ENCODE measurements at places on chromosomes 12 and 14.

GRCh38 chr12:67419810-67420209 lies 150.7 kb downstream of the CAND1 start:
- peaks cover 47% of the 10 kb centered on the region for H3K4me1 ChIP-seq
- no peaks in the 10 kb centered on the region for H3K36me3 ChIP-seq
- H3K27ac ChIP-seq, result peak overlapping the region; percentile 8
- no peaks in the 10 kb centered on the region for H3K27me3 ChIP-seq

DNA sequence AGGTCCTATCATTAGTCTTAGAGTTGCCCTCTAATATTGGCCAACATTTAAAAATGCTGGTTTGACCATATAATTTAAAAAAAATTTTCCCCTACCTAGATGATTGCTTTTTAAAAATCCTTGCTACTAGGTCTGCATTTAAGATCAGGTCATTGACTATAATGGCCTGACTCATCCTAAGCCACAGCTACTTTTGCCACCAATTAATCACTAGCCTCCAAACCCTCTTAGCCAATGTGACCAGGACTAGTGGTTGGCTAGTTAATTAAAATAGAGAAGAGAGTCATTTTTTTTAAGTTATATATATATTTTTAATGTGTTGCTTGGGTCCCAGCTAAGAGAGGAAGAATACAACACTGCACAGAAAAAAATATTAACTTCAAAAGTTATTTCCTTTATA lies 57.5 kb downstream of the SOS2 start:
- H3K4me3 ChIP-seq, result no peak overlapping the region
- peaks cover 16% of the 10 kb centered on the region for H3K36me3 ChIP-seq
- no peak for DNase-seq
- no peaks in the 10 kb centered on the region for H3K27me3 ChIP-seq

DNA sequence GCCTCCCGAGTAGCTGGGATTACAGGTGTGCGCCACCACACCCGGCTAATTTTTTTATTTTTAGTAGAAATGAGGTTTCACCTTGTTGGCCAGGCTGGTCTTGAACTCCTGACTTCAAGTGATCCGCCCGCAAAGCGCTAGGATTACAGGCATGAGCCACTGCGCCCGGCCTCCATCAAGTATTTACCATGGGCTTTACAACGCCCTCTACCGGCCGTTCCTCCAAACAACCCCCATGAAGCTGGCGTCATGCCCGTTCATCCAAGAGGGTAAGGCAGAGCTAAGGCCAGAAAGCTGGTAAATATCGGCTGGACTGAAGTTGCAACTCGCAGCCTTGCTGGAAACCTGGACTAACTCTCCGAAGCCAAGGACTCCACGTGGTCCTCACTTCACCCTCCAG lies 41.6 kb downstream of the RNF34 start:
- peaks cover 31% of the 10 kb centered on the region for H3K36me3 ChIP-seq
- no peak overlapping the region for H3K4me3 ChIP-seq
- no peaks in the 10 kb centered on the region for H3K4me1 ChIP-seq
- H3K27ac ChIP-seq, result no peak overlapping the region
- H3K27me3 ChIP-seq, result no peaks in the 10 kb centered on the region

GRCh38 chr14:91575469-91576208 lies 65.5 kb upstream of the PPP4R3A start:
- DNase-seq, result no peak
- no peak overlapping the region for H3K4me3 ChIP-seq
- H3K27ac ChIP-seq, result no peak overlapping the region
- no peaks in the 10 kb centered on the region for H3K36me3 ChIP-seq
- H3K27me3 ChIP-seq, result peaks cover 66% of the 10 kb centered on the region

GRCh38 chr12:110791589-110791988 lies 48.9 kb upstream of the PPP1CC start:
- H3K4me1 ChIP-seq, result no peaks in the 10 kb centered on the region
- H3K27me3 ChIP-seq, result peaks cover 3% of the 10 kb centered on the region
- H3K36me3 ChIP-seq, result no peaks in the 10 kb centered on the region
- no peak overlapping the region for H3K4me3 ChIP-seq
- H3K27ac ChIP-seq, result no peak overlapping the region
- no peak for DNase-seq

- H3K4me1 ChIP-seq, result peaks cover 60% of the 10 kb centered on the region
- H3K27me3 ChIP-seq, result no peaks in the 10 kb centered on the region
- no peak for DNase-seq
- H3K27ac ChIP-seq, result peak overlapping the region; percentile 94
- H3K36me3 ChIP-seq, result peaks cover 7% of the 10 kb centered on the region
- peak overlapping the region; percentile 42 for H3K4me3 ChIP-seq
Measured at GRCh38 chr14:68466491-68466977, 326.3 kb downstream of the ZFP36L1 start.

DNA sequence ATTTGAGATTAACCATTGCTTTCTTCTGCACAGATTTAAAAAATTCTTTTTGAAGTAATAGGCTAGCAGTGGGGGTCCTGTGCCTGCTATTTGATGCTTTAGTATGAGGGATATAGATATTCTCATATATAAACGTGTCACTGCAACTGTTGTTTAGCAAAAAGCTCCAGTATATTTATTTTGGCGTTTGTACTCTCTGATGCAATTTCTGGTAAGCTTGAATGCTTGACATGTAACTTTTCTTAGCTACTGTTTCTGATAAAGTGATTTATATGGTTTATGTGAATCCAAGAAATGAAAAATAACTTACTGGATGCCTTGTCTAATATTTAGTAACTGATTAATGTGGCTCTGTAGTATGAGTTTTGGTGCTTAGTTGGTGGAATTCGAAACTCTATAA lies 77.1 kb downstream of the TTLL5 start:
- H3K4me1 ChIP-seq, result no peaks in the 10 kb centered on the region
- peaks cover 10% of the 10 kb centered on the region for H3K27me3 ChIP-seq
- no peak overlapping the region for H3K4me3 ChIP-seq
- peaks cover 45% of the 10 kb centered on the region for H3K36me3 ChIP-seq
- DNase-seq, result no peak
- H3K27ac ChIP-seq, result no peak overlapping the region

DNA sequence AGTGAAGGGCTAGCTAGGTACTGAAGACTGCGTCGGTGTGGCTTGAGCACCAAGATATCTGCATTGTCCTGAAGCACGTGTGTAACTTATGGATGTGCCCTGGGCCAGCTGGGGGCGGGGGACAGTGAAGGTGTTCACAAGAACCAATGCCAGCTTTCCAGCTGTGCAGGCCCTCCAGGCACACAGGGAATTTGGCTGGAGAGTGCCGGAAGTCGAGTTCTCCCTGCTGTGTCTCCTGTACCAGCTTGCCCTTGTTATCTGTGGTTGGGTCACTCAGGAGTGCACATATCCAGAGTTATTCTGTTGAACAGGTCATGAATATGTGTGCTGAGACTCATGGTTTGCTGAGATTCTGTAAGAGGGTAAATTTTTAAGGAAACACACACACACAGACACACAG lies 75.9 kb upstream of the CRY1 start:
- no peak for DNase-seq
- no peak overlapping the region for H3K27ac ChIP-seq
- no peaks in the 10 kb centered on the region for H3K36me3 ChIP-seq
- H3K4me3 ChIP-seq, result no peak overlapping the region
- no peaks in the 10 kb centered on the region for H3K27me3 ChIP-seq

- DNase-seq, result no peak
- H3K27ac ChIP-seq, result no peak overlapping the region
- H3K27me3 ChIP-seq, result no peaks in the 10 kb centered on the region
- H3K36me3 ChIP-seq, result peaks cover under 1% of the 10 kb centered on the region
- peaks cover 15% of the 10 kb centered on the region for H3K4me1 ChIP-seq
- no peak overlapping the region for H3K4me3 ChIP-seq
Measured at GRCh38 chr14:61025251-61026223, 44.5 kb downstream of the SLC38A6 start.

GRCh38 chr14:21506557-21506956 lies 4.6 kb downstream of the METTL3 start:
- no peak overlapping the region for H3K4me3 ChIP-seq
- H3K36me3 ChIP-seq, result peaks cover 20% of the 10 kb centered on the region
- H3K27me3 ChIP-seq, result no peaks in the 10 kb centered on the region
